ENCODE measurements at places on chromosomes 2 and 18.

- no peak for DNase-seq
Observed at GRCh38 chr18:38948436-38948835, 1382.8 kb upstream of the CELF4 start.

- no peak for DNase-seq
Observed at GRCh38 chr18:79510731-79511241, 115.1 kb downstream of the NFATC1 start.

- no peak for DNase-seq
Observed at GRCh38 chr2:95361216-95361980, 41.1 kb upstream of the FAHD2A start.

DNA sequence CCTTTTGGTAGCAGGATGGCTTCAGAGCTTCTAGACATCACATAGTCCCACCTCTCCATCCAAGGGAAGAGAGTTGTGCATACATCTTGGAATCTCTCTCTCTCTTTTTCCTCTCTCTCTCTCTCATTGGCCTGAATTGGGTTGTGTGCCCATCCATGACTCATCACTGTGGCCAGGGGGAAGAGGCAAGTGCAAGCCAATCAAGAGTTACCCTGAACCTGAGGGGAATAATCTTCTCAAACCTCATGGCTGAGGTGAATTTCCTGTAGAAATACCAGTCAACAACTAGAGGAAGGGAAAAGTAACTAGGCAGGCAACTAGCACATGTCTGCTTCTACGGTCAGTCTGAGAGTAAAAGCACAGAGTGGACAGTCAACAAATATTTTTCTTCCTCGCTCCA is 7.3 kb upstream of the CHN1 start:
- DNase-seq, result no peak

- DNase-seq, result no peak
Observed at GRCh38 chr2:74864728-74865722, 31.1 kb downstream of the HK2 start.

DNA sequence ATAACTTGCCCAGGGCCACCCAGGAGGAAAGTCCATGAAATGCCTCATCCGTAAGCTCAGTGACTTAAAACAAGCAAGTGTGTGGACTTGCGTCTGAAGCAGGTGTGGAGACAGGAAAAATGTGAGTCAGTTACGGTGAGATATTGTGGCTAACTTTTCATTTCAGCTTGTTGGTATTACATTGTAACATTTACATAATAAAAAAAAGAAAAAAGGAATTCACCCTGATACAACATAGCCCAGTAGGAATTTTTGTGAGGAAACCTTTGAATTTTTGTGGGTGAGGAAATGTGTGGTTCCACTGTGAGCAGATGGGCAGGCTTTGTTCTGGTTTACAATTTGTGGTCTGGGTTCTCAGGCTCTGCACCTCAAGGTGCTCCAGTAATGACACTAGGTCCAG is 33.7 kb upstream of the LYPD6B start:
- no peak for DNase-seq

- DNase-seq, result no peak
Observed at GRCh38 chr2:152440049-152440448, 105.1 kb downstream of the FMNL2 start.

DNA sequence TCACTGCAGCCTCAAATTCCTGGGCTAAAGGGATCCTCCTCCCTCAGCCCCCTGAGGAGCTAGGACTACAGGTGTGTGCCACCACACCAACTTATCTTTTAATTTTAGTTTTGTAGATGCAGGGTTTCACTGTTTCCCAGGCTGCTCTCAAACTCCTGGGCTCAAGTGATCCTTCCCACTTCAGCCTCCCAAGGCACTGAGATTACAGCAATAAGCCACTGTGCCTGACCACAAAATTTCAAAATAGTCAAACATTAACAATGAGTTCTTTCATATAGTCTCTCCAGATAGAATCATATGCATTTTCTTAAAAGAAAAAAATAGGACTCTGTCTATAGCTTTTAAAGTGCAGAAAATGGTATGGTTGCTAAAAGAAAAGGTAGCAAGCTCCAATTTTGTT is 24.9 kb upstream of the PID1 start:
- no peak for DNase-seq

DNA sequence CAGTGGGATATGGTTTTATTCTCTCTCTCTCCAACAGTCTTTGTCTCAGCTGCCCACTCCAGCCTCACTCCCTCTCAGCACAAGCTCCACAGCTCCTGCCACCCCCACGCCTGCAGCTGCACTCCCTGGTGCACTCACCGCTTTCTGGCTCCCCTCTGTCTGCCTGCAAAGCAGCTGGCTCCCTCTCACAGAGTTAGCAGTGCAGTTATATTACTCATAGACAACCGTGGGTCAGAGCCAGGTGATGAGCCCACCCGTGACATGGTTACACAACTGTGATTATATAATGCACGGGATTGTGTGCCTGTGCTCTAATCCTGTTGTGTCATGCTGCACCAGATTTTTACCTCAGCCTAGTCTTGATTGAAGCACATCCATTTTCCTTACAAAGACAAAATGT is 276.9 kb upstream of the CHAC2 start:
- no peak for DNase-seq

- no peak for DNase-seq
Observed at GRCh38 chr2:38862476-38862875, 13.3 kb downstream of the DHX57 start.

GRCh38 chr18:55142410-55142809 is 183.1 kb upstream of the CCDC68 start:
- no peak for DNase-seq

GRCh38 chr2:235230821-235231601 is 262.8 kb upstream of the AGAP1 start:
- DNase-seq, result no peak
